ENCODE measurements at places on chromosomes 6 and 20. TPM values are rescaled to one million over a fixed set of nuclear protein-coding genes. Genes with fewer than 3 reads are reported as not detected.

The PHACTR3 gene
- total RNA-seq, result 0.14 TPM

The CCN6 gene
- total RNA-seq, result 1.5 TPM

The RHAG gene
- not detected for total RNA-seq

The CST4 gene
- total RNA-seq, result not detected

The PARD6B gene
- total RNA-seq, result 24.0 TPM

All from kidney epithelial cell (primary cell).